Tibial nerve (tissue), 4 donors: ENCODE measurements at places on chromosomes 11 and 22.
A peak's percentile ranks its signal among the peaks of the same experiment; 100 is the strongest.

- no peak for DNase-seq
These were observed 70.7 kb upstream of the IGLL5 start for GRCh38 chr22:22816766-22817410.

DNA sequence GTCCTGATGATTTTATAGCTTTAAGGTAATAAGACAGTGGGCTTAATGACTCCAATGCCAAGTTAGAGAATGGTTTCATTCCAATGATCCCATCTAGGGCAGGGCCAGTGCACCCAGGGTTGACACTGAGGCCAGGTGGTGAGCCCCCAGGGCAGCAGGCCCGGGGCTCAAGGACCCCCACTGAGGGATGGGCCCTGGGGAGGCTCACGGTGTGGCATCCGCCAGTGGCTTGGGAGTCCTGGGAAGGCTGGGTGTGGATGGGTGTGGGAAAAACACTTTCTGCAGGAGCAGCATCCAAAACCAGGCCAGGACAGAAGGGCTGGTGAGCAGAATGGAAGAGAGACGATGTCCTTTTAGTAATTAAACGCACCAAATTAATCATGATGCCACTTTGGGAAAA is 626.3 kb downstream of the TBC1D22A start:
- DNase-seq, result no peak

GRCh38 chr22:37907036-37907954 is 1.2 kb downstream of the MICALL1 start:
- no peak for DNase-seq

DNA sequence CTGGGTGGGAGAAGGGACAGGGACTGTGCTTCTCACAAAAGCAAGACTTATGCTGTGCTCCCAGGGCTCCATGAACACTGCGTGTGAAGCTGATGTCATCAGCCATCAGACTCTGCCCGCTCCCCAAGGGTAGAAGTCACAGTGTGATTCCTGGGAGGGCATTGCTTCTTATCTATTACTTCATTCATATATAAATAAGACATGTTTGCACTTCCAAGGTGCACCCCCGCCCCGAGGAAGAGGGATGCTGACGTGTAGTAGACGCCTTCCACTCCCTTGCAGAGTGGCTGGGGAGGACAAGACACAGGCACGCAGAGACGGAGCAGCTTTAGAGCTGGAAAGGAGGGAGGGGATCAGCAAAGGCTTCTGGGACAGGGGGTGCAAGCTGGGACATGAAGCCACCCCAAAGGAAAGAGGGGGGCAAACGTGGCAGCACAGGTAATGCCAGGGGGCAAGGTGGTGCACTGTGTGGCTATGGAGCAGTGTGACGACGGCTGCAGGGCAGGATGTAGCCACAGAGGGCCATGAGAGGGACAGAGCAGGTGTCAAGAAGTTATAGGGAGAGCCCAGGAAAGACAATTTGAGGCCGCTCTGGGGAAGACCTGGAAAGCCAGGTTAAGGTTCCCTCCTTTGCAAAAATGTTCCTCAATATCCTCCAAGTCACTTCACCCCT is 558.5 kb downstream of the MN1 start:
- DNase-seq, result no peak

- no peak for DNase-seq
These were observed 133.4 kb downstream of the EHF start for GRCh38 chr11:34754171-34754823.

- DNase-seq, result no peak
These were observed 41.0 kb upstream of the OLFML1 start for GRCh38 chr11:7444091-7444981.

GRCh38 chr11:30527566-30527965 is 58.6 kb downstream of the MPPED2 start:
- DNase-seq, result no peak

DNA sequence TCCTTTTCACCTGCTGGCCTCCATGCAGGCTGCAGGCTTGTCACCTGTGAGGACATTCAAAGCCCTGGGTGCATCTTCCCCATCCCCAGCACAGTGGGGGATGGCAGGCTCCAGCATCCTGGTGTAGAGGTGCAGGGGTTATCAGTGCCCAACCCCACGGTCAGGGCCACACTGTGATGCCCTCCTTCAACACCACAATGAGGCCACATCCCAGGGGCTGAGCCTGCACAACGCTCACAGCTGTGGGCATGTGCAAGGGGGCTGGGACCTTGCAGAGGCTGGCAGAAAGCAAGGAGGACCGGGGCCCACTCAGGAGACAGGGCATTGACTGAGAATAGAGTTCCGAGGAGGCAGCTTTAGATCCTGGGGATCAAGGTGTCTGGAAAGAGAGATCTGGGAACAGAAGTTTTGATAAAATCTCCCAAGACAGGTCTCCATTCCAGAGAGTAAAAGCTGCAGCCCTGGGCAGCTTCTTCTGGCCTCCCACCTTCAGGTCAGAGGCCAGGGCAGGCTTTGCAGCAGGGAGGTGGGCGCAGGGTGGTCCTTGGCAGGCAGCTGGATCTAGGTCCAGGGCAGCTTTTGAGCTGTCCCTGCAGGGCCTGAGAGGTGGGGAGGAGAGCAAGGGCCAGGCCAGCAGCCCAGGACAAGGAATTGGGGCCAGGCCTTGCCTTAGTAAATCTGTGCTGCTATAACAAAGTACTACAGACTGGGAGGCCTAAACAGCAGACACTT is 250.8 kb upstream of the B3GAT1 start:
- no peak for DNase-seq

GRCh38 chr11:27354359-27354965 is 8.6 kb downstream of the CCDC34 start:
- no peak for DNase-seq

DNA sequence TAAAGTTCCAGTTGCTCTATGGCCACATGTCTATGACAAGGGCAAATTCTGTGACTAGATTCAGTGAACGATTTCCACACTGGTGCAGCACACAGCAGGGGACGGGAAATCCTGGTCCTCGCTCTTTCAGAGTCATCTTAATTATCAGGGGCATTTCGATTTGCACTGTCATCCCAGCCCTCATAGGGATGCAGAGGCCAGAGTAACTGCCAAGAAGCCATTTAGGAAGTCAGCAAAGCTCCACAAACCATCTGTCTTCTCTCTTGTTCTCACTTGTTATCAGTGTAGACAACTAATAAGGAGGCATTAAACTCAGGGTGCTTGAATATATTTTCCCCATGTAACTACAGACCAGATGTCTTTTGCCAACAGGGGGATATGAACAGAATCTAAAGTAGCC is 151.7 kb downstream of the STK33 start:
- DNase-seq, result no peak

DNA sequence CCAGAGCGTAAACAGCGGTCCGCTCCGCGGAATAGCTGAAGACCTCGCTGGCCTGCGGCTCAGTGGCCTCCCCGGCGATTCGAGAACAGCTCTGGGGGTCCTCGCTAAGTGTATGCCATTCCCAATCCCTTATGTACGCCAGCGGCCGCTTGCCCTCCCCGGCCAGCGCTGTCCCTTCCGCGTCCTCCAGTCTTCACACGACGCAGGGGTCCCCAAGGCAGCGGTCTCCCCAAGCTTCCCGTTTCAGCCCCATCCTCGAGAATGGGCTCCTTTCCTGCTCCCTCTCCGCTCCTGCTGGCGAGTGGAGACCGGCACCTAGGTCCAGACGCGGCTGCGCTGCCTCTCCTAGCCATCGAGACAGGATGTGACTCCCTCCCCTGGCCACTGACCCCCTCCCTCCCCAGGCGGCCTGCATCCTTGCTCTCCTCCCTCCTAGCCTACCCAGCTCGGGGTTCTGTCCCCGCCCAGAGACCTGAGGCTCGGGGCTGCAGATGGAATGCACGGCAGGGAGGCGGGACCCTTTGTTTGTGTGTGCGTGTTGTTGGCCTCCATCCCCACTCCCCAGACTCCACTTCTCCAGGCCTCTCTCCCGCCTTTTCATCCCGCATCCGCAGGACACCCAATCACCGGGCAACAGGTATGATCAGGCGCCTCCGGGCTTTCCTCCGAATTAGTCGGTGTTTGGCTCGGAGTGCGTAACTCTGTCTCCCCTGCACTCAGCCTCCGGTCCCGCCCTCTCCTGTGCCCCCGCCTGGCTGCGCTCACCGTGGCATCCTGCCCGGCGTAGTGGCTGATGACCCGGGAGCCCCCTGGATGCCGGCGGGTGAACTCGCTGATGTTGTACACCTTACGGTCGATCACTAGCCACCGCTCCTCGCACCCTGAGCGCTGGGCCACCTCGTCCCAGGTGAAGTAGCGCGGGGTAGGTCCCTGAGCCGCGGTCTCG is 740 bp downstream of the FADS1 start:
- peak; percentile 59 for DNase-seq

- no peak for DNase-seq
These were observed 754 bp downstream of the OR52A1 start for GRCh38 chr11:5153574-5154431.

DNA sequence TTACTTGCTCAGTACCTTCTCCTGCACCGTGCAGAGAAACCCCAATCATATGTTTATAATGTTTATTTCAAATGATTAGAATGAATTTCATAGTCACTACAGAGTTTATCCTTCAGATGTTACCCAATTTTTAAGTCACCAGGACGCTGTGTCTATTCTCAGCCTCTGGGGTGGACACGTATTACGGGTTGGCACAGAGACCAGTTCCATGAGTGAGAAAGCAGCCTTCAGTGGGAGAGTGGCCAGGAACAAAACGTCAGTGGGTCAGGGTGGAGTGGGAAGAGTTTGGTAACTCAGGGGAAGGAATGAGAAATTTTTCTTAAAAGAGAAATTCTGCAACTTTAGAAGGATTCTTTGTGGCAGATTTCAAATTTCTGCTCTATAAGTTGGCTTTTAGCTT is 77.1 kb upstream of the MTMR2 start:
- DNase-seq, result peak; percentile 84

DNA sequence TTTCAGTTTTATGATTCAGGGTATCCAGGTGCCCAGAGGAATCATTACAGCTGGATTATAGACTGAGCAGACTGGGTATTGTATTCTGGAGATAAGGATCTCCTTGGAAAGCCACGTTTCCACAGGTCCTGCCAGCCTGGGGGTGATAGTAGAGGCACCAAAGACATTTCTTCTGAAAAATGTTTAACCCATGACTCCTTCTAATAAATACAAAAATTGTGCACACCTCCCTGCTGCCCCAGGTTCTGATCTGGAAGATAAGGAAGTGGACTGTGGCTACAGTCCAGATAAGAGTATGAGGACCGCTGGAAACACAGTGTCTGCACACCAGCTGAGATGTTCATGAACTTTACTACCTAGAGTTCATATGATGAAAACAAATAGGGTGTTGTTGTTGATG is 192.5 kb downstream of the DBX1 start:
- no peak for DNase-seq

- DNase-seq, result no peak
These were observed 497.3 kb downstream of the MIAT start for GRCh38 chr22:27154717-27155116.

DNA sequence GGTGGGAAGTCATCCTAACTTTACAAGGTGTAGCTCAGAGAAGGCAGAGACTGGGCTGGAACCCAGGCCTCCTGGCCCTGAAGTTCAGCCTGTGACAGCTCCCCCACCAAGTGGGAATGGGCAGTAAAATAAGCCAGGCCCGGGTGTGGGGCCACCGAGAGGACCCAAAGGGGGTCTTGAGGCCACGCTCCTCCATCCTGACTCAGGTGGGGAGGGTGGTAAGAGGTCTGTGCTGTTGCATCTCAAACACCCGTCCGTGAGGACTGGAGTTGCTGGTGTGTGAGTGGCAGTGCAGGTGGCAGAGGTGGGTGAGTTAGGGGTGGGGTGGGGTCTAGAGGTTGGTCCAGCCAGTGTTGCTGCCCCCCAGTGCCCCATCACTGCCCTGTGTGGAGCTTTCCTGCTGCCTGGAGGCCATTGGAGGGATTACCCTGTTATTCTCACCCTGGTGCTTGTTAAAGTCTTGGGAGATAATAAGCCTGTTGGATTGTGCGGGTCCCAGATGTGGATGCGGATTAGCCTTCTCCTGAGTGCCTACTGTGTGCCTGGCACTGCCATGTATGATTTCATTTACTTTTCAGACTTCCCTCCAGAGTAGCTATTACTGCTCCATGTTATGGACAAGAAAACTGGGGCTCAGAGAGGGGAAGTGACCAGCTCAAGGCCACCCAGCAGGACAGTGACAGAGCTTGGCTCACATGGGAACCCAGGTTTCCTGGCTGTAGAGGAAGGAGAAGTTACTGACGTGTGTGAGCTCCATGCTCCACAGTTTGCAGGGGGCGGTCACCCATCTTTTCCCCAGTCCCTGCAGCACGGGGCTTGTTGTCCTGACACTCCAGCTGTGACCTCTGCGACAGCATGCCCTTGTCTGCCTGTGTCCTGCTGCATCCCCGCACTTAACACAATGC is 12.9 kb downstream of the SERPINH1 start:
- DNase-seq, result no peak

DNA sequence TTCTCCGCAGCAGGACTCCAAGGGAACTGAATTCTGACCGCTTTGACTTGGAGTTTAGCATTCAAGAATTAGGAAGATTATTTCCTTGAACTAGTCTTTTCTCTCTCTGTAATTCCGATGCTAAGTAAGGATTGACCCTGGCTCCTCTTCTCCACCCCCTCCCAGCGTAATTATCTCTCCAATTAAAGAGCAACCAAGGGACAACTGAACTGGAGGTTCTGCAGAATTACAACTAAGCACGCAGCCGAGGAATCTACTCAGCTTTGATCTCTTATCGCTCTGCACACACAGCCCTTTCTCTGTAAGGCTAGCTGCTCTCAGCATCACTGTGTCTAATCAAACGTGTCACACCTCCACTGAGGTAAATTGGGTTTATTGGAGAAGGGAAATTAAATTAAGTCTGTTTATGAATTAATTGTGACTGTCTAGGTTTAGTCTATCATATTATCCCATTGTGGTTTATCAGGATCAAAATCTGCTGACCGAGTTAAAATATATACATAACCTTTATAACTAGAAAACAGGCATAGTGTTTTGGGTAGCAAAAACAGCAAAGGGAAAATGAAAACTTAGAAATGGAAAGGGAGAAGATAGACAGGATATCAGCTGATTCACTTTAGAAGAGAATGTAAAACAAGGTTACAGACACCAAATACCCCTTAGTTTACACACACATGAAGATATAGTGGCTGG is 241.3 kb upstream of the LARGE1 start:
- no peak for DNase-seq

DNA sequence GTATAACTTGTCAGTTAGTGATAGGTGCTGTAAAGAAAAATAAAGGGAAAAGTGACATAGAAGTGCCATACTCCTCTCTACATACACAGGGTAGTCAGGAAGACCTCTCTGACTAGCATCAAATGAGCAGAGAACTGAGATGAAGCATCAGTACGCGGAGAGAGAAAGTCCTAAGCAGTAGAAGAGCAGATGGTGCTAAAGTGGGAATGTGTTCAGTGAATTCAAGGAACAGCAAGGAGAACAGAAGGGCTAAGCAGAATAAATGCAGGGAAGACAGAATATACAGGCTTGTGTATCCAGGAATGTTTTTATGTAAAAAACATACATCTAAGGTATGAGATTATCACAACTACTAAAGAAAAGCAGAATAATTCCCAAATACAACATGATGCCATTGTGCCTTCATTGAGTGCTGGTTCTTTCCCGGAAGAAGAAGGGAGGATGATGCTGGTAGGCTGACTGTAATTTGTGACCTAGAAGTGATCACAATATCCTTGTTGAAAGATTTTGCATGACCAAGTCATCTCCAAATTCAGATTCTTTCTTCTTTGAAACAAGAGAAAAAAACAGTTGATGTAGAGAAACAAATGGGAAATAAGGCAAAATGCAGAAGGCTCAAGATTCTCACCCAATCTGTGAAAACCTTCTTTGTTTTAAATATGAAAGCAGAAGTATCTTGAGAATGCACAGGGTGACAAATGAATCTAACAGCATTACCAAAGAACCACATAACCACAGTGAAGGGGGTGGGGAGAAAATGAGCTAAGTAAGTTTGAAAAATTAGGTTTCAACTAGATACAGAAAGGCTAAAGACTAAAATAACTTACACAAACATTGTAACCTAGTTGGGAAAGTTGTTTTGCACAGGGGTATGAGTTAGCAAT is 20.5 kb downstream of the MRE11 start:
- no peak for DNase-seq
